Heart left ventricle (tissue), 16 donors: ENCODE measurements at places on chromosomes 2 and 18. TPM values are rescaled to one million over a fixed set of nuclear protein-coding genes. Genes with fewer than 3 reads are reported as not detected.

ZAP70 gene
- total RNA-seq = not detected

TBR1 gene
- total RNA-seq = not detected

GPBAR1 gene
- 3.1 TPM for total RNA-seq

SFXN5 gene
- total RNA-seq = 9.9 TPM
